ENCODE measurements at places on chromosomes 6 and 20.

- DNase-seq: no peak
Observed at GRCh38 chr6:168527451-168528210, 86.6 kb downstream of the SMOC2 start.

GRCh38 chr6:21599051-21599696 lies 5.6 kb downstream of the SOX4 start:
- no peak for DNase-seq

DNA sequence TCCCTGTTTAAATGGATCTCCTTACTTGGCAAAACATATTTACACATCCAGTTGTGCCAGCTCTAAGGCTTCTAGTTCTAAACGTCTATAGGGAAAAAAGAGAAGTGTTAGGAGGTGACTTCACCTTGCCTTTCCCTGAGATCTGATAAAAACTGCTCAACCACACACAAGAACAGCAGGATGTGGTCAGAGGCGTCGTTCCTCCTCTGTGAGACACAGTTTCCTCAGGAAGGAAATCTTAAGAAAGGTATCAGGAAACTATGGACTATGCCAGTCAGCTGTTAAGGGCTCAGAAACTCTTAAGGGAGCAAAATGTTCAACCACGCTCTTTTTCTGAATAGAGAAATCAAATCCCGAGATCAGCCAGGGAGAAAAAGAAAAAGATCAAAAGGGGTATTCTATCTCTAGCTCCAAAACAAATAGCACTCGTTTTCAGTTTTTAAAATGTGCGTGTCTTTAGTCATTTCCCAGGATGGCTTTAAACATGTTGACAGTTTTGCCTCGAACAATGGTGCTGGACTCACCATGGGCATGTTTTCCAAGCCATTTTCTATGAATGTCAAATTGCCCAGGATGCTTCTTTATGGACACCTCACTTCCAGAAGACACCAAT lies 154.5 kb downstream of the HACE1 start:
- DNase-seq: no peak

- no peak for DNase-seq
Observed at GRCh38 chr6:57435475-57436160, 118.2 kb downstream of the PRIM2 start.

DNA sequence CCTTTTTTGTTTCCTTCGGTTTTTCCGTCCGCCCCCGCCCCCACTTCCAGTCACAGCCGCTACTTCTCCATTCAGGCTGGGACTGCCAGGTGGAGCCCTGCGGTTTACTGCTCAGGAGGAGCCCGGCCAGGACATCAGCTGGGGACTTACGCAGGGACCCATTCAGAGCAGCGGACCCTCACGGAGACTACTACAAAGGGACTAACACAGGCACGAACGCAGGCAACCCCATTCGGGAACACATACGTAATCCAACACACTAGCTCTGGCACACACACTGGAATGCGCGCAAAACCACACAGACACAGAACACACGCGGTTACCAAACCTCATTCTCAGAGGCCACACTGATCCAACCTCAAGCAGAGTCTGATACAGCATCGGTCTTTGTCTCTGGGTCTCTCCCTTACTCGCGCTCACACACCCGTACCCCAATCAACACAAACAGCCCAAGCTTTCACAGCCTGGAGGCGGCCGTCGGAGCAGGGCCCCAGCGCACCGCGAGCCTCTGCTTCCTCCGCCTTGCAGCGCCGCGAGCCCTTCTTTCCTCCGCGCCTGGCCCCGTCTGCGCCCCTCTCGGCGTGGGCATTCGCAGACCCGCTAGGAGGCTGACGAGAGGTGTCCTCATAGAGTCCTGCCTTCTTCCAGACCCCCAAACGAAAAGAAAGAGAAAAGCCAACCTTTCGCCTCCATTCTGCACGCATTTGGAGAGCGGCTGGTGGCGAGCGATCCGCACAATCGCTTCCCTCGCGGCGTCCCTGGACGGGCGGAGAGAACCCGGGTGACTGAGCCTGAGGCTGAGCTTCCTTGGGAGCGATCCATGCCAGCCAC lies 1.1 kb upstream of the SLC32A1 start:
- no peak for DNase-seq

GRCh38 chr20:58818586-58819285 lies 32.0 kb downstream of the GNAS-AS1 start:
- DNase-seq: no peak

DNA sequence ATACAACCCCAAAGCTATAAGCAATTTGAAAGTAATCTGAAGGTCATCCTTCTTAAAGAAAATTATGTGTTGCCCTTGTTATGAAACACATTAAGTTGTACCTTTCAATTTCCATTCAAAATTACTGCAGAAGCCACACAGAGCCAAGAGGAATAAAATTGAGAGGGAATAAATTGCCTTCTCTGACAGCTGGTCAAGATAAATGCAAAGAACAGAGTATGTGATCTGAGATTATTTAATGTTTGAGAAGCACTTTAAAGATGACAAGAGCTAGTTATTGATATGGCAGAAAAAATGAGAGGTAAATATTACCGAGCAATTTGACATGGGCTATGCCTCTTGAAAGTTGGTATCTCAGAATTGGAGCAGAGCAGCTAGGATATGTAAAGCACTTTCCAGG lies 61.6 kb downstream of the TRDN start:
- DNase-seq: no peak

DNA sequence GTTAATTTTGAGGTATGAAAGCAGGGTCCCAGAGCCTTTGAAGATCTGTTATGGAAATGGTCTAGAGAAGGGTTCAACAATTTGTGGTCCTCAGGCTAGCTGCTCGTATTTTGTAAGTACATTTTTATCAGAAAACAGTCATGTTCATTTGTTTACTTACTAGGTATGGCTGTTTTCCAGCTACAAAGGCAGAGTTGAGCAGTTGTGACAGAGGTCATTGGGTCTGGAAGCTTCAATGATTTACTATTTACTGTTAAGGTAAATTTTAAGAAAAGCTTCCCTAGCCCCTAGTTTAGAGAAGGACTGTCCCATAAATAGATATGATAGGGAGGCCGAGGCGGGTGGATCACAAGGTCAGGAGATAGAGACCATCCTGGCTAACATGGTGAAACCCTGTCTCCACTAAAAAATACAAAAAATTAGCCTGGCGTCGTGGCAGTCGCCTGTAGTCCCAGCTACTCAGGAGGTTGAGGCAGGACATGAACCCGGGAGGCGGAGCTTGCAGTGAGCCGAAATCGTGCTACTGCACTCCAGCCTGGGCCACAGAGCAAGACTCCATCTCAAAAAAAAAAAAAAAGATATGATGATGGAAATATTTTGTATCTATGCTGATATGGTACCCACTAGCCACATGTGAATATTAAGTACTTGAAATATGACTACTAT lies 538.4 kb upstream of the CITED2 start:
- no peak for DNase-seq

GRCh38 chr6:112745765-112746164 lies 398.6 kb downstream of the RFPL4B start:
- DNase-seq: no peak

- DNase-seq: no peak
Observed at GRCh38 chr20:14142964-14143627, 147.8 kb downstream of the MACROD2 start.

DNA sequence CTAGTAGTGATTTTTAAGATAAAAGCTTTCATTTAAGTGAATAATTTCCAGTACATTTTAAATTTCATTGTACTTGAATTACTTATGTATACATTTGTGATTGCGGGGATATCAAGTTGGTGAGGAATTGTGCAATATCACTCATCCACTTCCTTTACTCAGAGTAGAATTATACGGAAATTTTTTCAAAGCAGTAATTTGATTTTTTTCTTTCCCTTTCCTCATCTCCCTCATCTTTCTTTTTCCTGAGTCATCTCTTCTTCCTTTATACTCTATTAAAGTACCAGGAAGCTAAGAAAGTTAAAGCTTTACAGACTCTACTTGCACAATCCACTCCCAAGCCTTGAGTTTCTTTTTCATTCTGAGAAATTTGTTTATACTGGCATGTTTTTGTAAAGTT lies 60.9 kb upstream of the DEFB112 start:
- DNase-seq: no peak

- no peak for DNase-seq
Observed at GRCh38 chr6:28910901-28911690, 12.7 kb downstream of the TRIM27 start.

- no peak for DNase-seq
Observed at GRCh38 chr6:52087498-52087999, at the start of gene PKHD1. Gene PKHD1 (minus strand): TSS chr6:52087613. CDS start chr6:52084933, 2,680 bp downstream.

GRCh38 chr6:161261325-161261724 lies 12.5 kb downstream of the AGPAT4 start:
- no peak for DNase-seq

- DNase-seq: no peak
Observed at GRCh38 chr20:1310071-1310470, 18.9 kb downstream of the SDCBP2 start.

DNA sequence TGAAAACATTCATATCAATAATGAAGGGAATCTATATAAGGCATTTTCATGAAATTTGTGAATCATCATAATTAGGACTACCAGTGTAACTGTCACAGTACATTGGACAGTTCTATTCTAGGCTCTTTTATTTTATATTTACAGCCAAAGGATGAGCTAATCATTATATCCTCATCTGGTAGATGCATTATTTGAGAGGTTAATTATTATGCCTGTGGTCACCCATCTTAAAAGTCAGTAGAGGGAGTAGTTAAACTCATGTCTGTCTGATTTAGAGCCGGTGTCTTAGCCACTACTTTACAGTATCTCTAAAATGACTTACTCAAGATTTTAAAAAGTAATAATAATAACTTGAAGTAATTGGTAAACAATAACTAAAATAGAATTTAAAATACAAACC lies 899.3 kb upstream of the MAP3K7 start:
- no peak for DNase-seq

GRCh38 chr6:130105996-130106704 lies 87.8 kb downstream of the L3MBTL3 start:
- DNase-seq: no peak

- DNase-seq: no peak
Observed at GRCh38 chr20:37935435-37935834, 32.5 kb downstream of the VSTM2L start.

GRCh38 chr6:25318589-25318988 lies 39.4 kb downstream of the CARMIL1 start:
- DNase-seq: no peak

DNA sequence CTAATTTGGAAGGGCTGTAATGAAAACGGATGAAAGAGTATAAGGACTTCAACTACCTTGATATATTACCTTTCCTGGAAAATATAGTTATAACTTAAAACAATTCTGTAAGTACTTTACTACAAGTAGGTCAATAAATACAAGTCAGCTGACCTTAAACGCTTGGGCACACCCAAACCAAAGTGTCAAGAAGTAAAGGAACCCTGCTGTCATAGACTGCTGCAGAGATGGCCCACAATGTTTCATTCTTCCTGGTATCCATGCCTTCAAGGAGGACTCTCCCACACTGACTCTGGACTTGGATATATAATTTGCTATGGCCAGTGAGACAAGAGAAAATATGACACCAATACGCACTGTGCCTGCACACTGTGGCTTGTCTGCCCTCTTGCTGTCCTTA lies 132.0 kb downstream of the LAMP5 start:
- DNase-seq: no peak

DNA sequence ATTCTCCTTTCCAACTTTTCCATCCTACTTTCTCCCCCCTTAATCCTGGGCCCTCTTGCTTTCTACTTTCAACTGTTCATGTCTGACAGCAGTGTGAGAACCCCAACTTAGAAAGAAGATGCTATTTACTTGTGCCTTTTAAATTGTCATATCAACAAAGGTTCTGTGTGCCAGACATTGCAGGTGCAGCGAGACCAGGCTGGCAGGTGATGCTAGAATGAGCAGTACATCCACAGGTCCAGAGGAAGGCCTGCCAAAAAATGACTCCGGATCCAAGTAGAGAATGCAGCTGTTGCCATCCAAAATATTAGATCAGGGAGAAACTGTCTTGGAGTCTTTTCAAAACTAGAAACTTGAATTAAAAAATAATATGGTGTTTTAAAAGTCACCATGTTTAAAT lies 510.5 kb downstream of the LMBRD1 start:
- DNase-seq: no peak

DNA sequence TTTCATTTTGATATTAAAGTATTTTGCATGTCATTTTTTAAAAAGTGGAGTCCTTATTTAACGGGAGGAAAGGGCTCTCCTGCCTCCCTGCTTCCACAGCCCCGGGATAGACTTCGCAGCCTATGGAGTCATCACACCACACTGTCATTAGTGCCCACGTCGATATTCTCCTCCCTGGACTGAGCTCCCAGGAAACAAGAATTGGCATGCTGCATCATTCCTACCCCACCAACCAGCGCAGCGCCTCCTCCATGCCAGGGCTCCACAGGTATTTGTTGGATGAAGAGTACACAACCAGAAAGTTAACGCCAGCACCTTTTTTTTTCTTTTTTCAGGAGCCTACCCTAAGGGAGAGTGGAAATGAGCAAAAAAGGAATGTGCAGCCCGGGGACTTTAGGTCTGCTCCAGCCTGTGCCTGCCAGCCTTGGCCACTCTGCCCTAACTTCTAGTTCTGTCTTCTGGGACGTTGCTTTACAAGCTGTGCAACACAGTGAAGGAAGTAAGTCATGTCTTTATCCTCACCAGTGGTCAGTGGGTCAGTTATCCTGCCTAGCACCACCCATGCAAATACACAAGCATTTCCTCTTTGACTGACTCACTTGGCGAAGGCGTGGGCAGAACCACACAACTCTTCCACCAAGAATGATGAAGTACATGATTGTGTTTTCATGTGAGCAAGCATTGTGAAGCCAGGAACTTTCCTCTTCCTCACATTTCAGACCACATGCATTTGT lies 180.7 kb upstream of the UST start:
- no peak for DNase-seq

DNA sequence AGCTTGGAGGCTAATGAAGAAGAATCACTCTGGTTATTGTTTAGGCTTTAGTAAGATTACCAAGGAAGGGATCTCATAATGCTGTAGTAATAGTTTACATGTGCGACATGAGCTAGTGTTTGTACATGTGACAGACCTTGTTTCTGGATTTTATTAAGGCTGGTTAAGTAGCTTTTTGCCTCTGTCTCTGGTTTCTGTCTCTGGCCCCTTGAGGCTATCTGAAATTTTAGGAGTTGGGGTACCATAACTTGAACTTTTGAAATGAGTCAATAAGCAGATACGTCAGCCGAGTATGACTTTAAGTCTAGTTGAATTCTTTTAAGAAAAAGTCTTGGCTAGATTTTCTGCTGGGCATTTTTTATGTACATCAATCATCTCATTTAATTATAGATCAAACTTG lies 9.5 kb downstream of the CBFA2T2 start:
- DNase-seq: no peak

DNA sequence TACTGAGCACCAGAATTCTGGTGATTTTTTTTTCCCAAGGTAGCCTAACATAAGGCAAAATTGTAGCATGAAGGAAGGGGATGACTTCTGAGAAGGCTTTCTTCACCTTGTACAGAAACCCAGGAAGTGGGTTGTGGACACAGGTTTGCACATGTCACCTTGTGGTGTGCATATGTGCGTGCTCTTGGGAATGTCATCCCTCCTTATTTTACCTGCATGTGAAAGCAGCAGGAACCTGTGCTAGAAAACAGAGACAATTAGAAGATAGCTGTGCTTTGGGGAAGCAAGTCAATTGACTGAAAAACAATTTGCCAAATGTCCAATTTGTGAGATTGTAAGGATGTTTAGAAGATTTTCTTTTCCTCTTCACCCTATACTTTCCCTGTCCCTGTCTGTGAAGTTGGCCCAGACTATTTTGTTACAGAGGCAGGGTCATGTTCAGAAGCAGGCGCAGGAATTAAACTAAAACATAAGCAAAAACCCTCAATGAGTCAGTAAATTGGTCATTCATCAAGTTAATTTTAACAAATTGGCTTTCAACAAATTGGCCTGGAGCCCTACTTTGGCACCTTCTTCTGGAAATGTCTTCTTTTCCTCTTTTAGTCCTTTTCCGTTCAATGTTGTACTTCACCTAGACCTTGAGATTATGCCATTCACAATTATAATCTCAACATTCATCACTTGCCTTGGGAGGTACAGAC lies 261.2 kb downstream of the ADGB start:
- DNase-seq: no peak
